ENCODE measurements at places on chromosomes 6 and 20. TPM values are rescaled to one million over a fixed set of nuclear protein-coding genes. Genes with fewer than 3 reads are reported as not detected.

CAGE1 gene
- not detected for total RNA-seq

GPLD1 gene
- 4.0 TPM for total RNA-seq

CTAGE9 gene
- not detected for total RNA-seq

PNPLA1 gene
- not detected for total RNA-seq

C6orf15 gene
- not detected for total RNA-seq

GRCh38 chr20:60541991-60542390, 583.8 kb downstream of the CDH26 start:
- H3K36me3 ChIP-seq: no peaks in the 10 kb centered on the region
- DNase-seq: no peak
- no peak overlapping the region for H3K27ac ChIP-seq
- no peak overlapping the region for H3K4me3 ChIP-seq
- no peaks in the 10 kb centered on the region for H3K4me1 ChIP-seq
- H3K27me3 ChIP-seq: no peaks in the 10 kb centered on the region

DNA sequence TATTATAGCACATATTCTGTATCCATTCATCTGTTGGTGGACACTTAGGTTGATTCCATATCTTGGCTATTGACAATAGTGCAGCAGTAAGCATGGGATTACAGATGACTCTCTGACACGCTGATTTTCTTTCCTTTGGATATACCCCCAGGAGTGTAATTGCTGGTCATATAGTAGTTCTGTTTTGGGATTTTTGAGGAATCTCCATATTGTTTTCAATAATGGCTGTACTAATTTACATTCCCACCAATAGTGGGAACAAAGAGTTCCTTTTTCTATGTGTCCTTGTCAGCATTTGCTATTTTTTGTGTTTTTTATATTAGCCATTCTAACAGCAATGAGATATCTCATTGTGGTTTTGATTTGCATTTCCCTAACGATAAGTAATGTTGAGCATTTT, 309.0 kb upstream of the JARID2 start:
- no peak overlapping the region for H3K27ac ChIP-seq
- no peak for DNase-seq
- H3K36me3 ChIP-seq: no peaks in the 10 kb centered on the region

- peaks cover 20% of the 10 kb centered on the region for H3K4me1 ChIP-seq
- H3K27me3 ChIP-seq: peaks cover 19% of the 10 kb centered on the region
- no peak for DNase-seq
- H3K4me3 ChIP-seq: peak overlapping the region; percentile 44
These were observed 97.4 kb downstream of the OR2B2 start for GRCh38 chr6:27814665-27815424.

GRCh38 chr6:163438940-163439335, 24.4 kb downstream of the QKI start:
- H3K27me3 ChIP-seq: no peaks in the 10 kb centered on the region
- DNase-seq: no peak
- H3K4me1 ChIP-seq: peaks cover 96% of the 10 kb centered on the region
- H3K4me3 ChIP-seq: no peak overlapping the region

GRCh38 chr20:25499031-25499430, 86.3 kb downstream of the NINL start:
- peaks cover 37% of the 10 kb centered on the region for H3K36me3 ChIP-seq
- no peak overlapping the region for H3K27ac ChIP-seq
- no peak for DNase-seq
- H3K27me3 ChIP-seq: no peaks in the 10 kb centered on the region
- no peak overlapping the region for H3K4me3 ChIP-seq
- no peaks in the 10 kb centered on the region for H3K4me1 ChIP-seq

- no peak for DNase-seq
- H3K27ac ChIP-seq: no peak overlapping the region
- H3K4me3 ChIP-seq: no peak overlapping the region
- no peaks in the 10 kb centered on the region for H3K36me3 ChIP-seq
These were observed 3.6 kb downstream of the DTNBP1 start for GRCh38 chr6:15659181-15659580.

- H3K4me1 ChIP-seq: no peaks in the 10 kb centered on the region
- no peak overlapping the region for H3K4me3 ChIP-seq
- no peaks in the 10 kb centered on the region for H3K27me3 ChIP-seq
- no peak for DNase-seq
These were observed 24.2 kb upstream of the COL9A1 start for GRCh38 chr6:70327036-70327435.

DNA sequence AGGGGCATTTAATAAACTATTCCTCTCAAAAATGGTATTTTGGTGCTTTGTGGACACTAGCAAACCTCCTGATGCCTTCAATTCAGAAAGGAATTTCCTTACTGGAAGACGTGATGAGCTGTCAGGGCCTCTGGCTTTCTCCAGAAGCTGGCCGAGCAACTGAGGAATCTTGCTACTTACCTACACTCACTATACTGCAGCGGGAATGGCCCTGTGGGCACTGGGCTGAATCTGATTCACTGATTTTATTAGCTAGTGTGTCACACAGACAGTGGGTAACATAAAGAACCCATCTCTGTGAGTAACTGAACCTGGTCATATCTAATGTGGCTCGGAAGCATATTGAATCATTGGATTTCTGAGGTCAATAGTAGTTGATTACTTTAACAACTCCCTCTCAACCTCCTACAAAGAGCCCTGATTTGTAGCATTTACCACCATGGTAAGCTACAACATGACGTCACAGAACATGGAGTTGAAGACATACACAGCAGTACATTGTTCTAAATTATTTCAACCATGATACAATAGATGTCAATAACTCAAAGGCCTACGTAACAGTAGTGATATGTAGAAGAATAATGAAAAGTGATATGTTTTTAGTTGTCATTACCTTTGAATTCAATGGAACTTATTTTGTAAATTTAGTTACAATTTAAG, 232.1 kb downstream of the SYNE1 start:
- H3K27me3 ChIP-seq: no peaks in the 10 kb centered on the region
- no peak for DNase-seq
- peaks cover 30% of the 10 kb centered on the region for H3K36me3 ChIP-seq
- no peaks in the 10 kb centered on the region for H3K4me1 ChIP-seq

DNA sequence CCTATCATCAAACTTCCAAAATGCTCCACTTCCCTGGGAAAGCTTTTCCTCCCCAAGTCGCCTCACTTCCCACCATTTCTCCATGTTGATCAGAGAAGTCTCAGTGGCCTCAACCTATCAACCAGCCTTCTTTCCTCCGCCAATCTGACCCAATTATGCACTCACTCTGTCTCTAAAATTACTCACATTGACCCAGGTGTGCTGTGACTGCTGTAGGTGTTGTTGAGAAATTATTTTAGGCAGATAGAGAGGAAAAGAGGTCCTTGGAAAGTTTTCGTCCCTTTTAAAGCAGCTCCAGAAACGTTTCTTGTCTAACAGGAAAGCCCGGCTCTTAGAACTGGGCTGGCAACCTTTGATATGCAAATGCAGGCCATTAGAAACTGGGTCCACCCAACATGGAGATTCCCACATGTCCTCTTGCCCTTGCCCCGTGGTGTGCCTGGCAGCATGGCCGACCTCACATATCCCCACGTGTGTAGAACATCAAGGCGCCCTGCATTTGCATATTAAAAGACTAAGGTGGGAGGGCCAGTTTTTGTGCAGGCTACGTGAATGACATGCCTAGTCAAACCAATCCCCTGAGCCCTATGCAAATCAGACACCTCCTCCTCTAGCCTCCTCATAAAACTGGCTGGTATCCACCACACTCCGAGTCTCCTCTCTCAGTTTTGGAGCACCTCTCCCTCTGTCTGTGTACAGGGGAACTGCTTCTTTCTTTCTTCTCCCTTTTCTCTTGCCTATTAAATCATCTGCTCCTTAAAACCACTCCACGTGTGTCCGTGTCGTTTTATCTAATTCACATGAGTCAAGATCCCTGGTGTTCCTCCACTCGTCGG, 12.9 kb downstream of the IPCEF1 start:
- H3K4me3 ChIP-seq: no peak overlapping the region
- H3K27me3 ChIP-seq: no peaks in the 10 kb centered on the region

DNA sequence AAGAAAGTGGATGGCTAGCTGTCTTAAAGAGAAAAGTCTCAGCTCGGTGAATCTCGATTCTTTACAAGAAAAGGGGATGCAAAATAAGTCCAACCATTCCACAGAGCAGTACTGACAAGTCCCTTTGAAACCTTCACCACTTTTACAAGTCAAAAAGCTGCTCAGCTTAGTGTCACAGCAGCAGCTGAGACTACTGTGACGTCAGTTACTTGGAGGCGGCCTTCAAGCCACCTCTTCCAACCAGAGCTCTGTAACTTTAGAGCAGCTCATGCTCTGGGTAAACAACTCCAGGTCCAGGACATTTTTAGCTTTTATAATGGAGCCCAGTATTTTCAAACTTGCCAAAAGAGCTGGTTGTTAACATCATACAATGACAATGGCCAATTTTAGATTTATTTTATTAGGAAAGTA, at the start of gene KIAA0408:
KIAA0408 (minus strand) TSS at position 159 of the 411 bp plus-strand sequence. CDS start 5,408 bp downstream, outside the sequence.
- DNase-seq: no peak
- H3K27me3 ChIP-seq: no peaks in the 10 kb centered on the region
- no peaks in the 10 kb centered on the region for H3K4me1 ChIP-seq
- peak within 1 kb of the TSS; percentile 52 for H3K4me3 ChIP-seq
- peak within 1 kb of the TSS; percentile 83 for H3K27ac ChIP-seq

Data from esophagus muscularis mucosa (tissue), 4 donors.